Pulmonary artery endothelial cell (primary cell): ENCODE measurements at places on chromosomes 6 and 20. TPM values are rescaled to one million over a fixed set of nuclear protein-coding genes. Genes with fewer than 3 reads are reported as not detected.

ASCC3 gene
- total RNA-seq, result 74.1 and 100 TPM in 2 replicates

GMNN gene
- 22.0 and 49.5 TPM in 2 replicates for total RNA-seq

ZNF391 gene
- total RNA-seq, result 0.20 and 0.71 TPM in 2 replicates

GRCh38 chr6:56914798-56915658 lies 39.9 kb upstream of the BEND6 start:
- DNase-seq, result no peak

DNA sequence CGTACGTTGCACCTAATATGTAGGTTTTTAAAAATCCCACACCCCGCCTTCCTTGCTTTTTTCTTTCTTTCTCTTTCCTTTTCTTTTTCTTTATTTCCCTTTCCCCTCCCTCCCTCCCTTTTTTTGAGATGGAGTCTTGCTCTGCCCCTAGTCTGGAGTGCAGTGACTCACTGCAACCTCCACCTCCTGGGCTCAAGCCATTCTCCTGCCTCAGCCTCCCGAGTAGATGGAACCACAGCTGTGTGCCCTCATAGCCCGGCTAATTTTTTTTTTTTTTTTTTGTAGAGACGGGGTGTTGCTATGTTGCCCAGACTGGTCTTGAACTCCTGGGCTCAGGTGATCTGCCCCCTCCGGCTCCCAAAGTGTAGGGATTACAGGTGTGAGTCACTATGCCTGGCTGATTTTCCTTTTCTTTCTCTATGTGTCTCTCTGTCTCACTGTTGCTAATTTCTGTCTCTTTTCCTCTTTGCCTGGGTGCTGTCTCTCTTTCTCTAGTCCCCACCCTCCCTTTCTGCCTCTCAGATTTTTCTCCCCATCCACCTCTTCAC lies 61.2 kb downstream of the SRC start:
- no peak for DNase-seq

DNA sequence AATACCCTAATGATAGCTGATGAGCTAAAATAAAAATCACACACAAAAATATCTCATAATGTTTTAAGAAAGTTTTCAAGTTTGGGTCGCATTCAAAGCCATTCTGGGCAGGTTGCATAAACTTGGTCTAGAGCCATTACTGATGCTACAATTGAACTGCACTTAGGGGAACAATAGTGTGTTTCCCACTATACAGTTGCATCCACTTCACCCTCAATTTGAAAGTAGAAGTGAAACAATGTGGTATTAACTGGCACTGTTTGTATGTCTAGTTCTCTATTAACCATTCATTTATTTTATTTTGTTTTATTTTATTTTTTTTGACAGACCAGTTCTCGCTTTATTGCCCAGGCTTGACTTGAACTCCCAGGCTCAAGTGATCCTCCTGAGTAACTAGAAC lies 23.0 kb upstream of the STK38 start:
- DNase-seq, result no peak

- no peak for DNase-seq
These were observed 18.5 kb downstream of the BTBD3 start for GRCh38 chr20:11936157-11936556.

DNA sequence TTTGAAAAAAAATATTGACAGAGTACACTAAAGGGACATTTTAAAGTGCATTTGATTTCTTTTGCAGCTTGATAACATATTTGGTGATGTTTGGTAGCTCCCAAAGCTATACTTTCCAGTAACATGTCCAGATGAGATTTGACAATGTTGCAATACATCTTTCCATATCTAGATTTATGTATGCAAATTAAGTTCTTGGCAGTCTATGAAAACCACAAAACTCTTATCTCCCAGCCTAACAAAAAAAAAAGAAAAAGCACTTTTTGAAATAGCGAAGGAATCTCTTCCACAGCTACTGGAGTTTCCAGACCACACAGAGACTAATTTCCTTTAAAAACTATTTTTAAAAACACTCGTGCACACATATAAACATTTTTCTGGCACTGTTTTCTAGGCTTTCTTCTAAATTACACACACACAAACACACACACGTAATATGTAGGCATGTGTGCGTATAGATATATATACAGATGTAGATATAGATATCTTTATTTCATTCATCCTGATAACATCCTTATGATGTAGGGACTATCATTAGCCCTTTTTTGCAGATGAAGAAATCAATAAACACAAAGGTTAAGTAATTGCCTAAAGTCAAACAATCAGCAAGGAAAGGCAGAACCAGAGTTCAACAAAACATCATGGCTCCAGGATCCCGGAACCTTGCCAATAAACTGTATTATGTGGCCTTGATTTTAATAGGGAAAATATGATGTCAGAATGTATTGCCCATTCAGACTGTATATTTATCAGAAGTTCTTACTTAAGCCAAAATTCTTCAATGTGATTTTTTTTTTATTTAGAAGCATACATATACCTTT lies 93.3 kb downstream of the ADGRB3 start:
- no peak for DNase-seq

PDYN gene
- total RNA-seq, result not detected in 2 replicates

DNA sequence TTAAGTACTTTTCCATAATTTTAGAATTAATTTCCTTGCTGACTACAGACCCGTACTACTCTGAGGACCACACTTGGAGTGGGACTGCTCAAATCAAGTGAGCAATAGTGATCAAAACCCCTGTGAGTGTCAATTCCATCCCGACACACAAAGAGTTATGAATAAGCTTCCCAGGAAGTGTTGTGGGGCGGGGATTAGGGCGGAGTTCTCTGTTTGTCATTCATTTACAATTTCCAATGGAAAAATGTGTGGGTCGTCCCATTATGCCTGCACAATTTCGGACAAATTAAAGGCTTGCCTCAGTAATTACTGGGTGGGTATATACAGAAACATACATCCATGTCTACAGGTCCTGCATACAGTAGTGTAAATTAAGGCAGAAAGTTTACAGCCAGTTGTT lies 84.2 kb downstream of the ISM1 start:
- DNase-seq, result no peak

SPDEF gene
- total RNA-seq, result 0.11 TPM in 1 of 2 replicates, not detected in the other

DNA sequence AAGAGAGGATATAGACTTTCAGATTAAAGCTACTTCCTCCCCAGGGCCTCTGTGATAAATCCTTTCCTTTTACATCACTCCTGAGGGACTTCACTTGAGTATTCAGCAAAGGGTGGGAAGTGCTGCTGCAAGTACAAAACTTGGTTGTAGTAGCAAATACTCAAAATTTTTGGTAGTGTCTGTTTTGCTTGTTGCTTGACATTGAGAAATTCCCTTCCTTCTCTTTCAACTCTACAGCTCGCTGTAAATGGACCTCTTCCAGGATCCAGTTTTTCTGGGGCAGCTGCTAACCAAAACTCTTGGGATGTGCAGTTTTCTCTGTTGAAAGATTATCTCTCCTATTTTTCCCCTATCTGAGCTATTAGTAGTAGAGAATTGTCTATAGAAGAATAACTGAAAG lies 472.0 kb downstream of the CD109 start:
- DNase-seq, result no peak

- DNase-seq, result no peak
These were observed 9.4 kb downstream of the SNX5 start for GRCh38 chr20:17959257-17959627.

PRSS35 gene
- total RNA-seq, result 0.07 TPM in 2 replicates

- no peak for DNase-seq
These were observed 458.6 kb upstream of the JARID2 start for GRCh38 chr6:14787250-14787649.

DNA sequence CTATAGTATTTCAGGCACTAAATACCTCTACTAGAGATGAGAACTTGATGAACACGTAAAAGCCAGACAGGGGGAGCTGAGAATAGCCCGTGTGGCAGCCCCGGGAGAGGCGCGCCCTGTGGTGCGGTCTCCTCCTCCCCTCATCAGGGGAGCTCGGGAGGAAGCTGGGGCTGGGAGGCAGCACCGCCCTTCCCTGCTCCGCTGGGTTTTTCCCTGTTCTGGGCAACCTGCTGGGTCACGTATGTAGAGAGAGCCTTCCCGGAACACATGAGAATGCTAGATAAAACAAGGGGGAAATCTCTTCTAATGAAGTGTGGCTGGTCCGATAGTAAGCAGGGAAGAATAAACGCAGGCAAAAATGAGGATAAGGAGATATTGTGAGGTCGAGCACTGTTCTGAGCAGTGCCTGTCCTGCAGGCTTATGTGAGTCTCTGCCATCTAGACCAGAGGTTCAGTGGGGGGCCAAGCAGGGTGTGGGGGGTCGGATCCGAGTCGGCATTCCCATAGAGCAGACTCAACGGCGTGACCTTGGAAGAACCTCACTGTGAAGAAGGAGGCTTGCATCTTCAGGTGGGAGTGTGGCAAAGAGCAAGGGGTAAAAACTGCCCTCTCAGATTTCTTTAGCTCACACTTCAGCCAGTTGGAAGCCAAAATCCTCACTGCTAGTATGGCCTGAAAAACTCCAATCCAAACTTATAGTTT lies 13.4 kb upstream of the RPS6KA2 start:
- no peak for DNase-seq

- no peak for DNase-seq
These were observed 158.6 kb upstream of the PREP start for GRCh38 chr6:105561486-105561885.

DNA sequence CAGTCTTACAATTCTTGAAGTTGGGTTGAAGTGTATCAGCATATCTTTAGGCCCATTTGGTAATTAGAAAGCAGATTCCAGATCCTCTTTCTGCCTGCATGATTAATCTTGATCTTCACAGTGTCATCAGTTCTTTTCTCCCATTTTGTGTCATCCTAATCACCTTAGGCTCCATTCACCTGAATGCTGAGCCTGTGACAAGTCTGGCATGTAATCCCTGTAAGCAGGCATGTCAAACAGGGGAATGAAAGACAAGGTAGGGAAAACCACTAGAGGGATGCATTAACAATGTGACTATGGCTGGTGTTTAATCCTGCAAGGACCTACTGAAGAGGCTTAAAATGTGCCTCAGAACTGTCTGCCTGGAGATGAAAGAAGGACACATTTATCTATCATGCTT lies 848.8 kb downstream of the TFAP2A start:
- no peak for DNase-seq

GRCh38 chr6:130447374-130447773 lies 81.6 kb downstream of the TMEM200A start:
- DNase-seq, result no peak

C20orf173 gene
- total RNA-seq, result not detected in 2 replicates

- peak; percentile 96 for DNase-seq
These were observed 58.6 kb downstream of the SYNJ2 start for GRCh38 chr6:158040051-158040803.

TULP1 gene
- total RNA-seq, result not detected in 2 replicates

DNA sequence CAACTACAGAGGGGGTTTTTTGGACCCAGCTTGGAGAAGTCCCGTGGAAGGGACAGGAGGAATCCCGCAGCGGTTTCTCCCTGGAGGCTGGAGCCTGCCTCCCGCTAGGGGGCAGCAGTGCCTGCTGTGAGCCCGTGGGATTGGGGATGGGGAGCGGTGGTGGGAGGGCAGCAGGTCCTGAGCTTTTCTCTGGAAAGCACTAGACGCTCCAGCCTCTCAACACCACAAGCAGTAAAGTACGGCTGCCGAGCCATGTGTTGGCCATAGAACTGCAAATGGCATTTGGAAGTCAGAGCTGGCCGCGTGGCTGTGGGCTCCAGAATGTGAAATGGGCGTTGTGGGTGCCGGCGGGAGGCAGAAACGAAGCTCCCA lies 47.8 kb downstream of the GMPR start:
- DNase-seq, result no peak

DNA sequence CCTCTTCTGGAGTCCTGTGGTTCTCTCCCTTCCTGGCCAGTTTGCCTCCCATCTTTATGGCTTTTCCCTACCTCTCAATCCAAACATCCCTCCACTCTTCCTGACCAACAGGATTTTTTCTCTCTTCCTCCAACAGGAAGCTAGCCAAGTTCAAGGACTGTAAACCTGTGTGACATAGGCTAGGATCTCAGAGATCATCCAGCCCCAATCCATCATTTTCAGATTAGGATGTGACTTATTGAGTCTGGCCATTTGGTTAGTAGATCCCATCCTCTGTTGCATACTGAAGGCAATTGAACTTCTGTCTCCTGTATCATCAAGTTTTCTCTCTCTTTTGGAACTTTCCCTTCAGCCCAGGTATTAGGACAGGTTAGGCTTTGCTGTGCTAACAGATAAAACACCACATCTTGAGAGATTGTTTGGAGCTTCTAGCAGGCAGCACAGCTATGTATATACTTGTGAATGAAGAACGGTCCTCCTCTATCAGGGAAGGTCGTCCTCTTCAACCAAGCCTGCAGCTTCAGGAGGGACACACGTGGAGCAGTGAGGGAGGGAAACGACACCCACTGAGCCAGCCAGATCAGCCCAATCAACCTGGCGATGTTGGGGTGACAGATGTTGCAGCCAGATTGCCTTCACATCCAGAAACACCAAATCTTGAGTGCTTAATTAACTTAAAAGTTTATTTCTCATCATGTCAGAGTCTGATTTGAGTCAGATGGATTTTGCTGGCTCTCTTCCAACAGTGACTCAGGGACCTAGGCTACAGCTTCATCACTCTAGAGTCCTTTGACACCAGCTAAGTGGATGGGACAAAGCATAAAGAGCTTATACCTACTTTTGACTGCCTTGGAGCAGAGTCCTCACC lies 106.8 kb downstream of the GJA10 start:
- no peak for DNase-seq
